Pulmonary artery endothelial cell (primary cell): ENCODE measurements at places on chromosomes 5 and 9.

DNA sequence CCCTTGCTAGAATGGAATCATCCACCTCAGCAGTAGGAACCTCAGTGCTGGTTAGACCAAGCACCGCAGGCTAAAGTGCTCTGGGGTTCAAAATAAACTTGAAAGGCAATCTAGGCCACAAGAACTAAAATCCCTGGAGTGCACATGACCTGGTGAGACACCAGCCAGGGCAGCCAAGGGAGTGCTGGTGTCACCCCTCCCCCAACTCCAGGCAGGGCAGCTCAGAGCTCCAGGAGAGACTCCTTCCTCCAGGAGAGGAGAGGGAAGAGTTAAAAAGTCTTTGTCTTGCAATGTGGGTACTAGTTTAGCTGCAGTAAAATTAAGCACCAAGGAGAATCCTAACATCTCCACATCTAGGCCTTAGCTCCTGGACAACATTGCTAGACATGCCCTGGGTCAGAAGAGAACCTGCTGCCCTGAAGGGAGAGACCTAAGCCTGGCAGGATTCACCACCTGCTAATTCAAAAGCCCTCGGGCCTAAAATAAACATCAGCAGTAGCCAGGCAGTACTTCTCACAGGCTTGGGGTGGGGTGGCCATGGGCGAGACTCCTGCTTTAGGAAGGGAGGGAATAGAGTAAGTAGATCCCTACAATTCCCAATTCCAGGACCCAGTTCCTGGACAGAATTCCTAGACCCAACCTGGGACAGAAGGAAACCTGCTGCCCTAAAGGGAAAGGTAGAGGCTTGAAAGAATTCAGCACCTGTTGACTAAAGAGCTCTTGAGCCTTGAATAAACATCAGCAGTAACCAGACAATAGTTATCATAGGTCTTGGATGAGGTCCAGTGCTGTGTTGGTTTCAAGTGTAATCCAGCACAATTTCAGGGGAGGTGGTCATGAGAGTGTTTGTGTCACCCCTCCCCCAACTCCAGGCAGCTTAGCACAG, 25.8 kb downstream of the UGT3A2 start:
- DNase-seq: no peak

DNA sequence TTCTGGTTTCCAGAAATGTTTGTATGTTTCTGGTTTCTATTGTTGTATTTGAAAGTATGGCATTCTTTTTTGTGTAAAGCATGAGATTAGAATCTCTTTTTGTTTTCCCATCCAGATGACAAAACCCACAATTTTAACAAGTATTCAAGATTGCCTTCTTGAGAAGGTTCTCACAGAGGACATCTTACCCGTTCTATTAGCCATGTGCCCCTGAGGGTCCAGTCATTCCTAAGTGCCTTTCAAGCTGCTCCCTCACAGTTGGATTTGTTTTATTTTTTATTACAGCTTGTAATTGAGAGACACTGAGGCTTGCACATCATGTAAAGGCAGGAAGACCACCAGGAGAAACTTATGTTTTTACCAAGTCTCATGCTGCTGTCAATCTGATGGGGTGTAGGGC, 19.3 kb upstream of the LOX start:
- no peak for DNase-seq

DNA sequence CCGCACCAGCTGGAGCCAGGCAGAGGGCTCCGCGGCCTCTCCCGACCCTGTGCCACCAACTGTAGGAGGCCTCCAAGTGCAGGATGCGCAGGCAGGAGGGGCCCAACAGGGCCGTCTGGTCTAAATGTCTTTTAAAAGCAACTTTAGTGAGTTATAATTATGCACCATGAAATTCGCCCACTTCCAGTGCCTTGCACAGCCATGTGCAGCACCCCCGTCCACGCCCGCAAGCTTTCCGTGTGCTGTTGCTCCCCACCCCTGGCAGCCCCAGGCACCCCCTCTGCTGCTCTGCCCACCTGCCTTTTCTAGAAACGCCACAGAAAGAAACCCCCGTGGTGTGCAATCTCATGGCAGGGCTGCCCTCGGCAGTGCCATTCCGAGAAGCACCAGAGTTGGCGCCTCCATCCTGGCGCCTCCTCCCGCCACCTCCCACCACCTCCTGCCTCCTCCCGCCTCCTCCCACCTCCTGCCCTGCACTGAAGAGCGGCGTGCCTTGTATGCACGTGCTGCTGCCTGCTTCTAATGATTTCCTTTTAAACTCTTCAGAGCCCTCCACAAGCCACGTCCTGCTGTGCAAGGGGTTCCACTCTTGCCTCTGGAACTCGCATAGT, 7.5 kb upstream of the SLC6A18 start:
- no peak for DNase-seq

- no peak for DNase-seq
Observed at GRCh38 chr9:25396828-25397227, 281.4 kb downstream of the TUSC1 start.

GRCh38 chr5:126969548-126969947, 60.8 kb downstream of the MARCHF3 start:
- DNase-seq: no peak

- no peak for DNase-seq
Observed at GRCh38 chr5:73444499-73445438, 3.8 kb downstream of the FOXD1 start.

GRCh38 chr5:33774341-33774740, 117.4 kb downstream of the ADAMTS12 start:
- no peak for DNase-seq

GRCh38 chr5:129459777-129460671, at the start of gene ADAMTS19:
Gene ADAMTS19, plus strand, starts transcription at chr5:129460298. Its CDS starts 94 bp downstream, at chr5:129460392.
- DNase-seq: no peak

GRCh38 chr9:27539479-27540441, 10.1 kb upstream of the MOB3B start:
- DNase-seq: no peak

DNA sequence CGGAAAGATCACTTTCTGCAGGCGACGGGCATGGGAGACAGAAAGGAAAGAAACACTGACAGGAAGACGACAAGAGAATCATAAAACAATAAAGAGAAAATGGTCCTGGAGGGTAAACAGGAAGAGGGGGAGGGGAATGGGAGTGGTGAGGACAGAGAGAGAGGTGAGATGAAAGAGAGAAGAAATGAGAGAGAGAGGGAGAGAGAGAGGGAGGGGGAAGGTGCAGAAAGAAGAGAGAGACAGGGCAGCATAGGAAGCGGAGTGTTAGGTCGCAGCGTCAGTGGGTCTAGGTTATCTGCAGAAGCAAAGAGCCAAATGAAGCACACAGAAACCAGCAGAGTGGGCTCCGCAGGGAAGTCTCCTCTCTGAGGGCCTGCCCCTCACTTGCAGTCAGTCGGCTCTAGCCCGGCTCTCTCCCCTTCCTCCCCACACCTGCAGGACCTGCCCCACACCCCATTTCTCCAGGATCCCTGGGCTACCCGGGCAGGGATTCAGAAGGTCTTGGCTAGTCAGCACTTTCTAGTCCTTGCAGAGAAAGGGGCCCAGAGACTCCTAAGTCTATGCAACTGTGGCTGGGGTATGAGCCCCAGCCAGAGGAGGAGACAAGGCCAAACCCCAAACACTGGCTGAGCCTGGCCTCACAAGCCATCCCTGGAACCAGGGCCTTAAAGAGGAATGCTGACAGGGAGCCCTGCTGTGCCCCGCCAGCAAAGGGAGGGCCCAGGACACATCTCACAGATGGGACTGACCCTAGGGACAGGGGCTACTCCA, 29.7 kb upstream of the MEIKIN start:
- DNase-seq: no peak

- DNase-seq: no peak
Observed at GRCh38 chr5:39187831-39188731, 31.3 kb downstream of the FYB1 start.

DNA sequence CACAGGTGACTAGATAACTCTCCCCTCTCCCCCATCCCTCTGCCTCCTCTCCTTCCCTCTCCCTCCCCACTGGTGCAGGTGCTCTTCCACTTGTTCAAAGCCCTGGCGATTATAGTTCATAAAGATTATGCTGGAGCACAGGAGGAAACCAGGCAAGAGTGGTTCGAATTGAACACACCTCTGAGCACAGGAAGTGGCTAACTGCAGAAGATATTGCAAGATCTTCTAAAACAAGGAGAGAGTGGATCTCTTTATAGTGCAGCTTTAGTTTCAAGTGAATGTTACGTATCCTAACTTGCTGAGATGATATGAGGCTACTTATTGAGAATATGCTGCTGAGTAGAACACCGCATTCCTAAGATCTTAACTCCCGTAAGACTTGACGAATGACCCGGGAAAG, 178.4 kb downstream of the GOLPH3 start:
- no peak for DNase-seq

GRCh38 chr5:15283076-15283475, 216.9 kb upstream of the FBXL7 start:
- DNase-seq: no peak

DNA sequence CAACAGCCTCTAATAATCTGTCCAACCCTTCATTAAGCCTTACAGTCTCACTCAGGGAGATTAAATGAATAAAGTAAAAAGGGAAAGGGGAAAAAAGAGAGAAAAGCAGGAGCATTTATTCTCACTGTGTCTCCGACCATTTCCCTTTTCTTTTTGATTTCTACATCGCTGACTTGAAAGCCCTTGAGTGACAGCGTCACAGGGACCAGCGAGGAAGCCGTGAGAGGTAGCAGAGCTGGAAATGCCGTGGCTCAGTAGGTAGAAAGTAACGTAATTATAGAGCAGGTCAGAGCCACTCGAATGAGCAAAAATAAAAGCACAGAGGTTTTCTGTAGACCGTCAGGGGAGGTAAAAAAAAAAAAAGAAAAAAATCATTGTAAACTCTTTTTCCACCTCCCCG, 52.4 kb downstream of the ASS1 start:
- DNase-seq: no peak

DNA sequence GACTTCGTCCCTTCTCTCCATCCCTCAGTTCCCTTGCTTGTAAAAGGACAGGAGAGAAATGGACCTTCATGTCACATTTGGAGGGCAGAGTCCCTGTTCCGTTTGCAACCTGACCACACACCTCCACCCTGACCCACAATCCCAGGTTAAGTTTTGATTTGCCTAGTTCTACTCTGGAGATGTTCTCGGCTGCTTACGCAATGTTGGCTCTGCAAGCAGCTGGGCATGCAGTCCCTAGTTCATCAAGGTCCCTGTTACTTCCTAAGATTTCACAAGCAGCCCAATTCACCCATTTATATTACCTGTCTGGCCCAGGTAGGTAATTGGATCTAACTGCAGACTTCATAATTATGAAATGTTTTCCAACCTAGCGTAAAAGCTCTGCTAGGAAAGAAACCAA, 28.8 kb downstream of the SLIT3 start:
- no peak for DNase-seq

- no peak for DNase-seq
Observed at GRCh38 chr9:131892162-131892707, 152.4 kb upstream of the RAPGEF1 start.

DNA sequence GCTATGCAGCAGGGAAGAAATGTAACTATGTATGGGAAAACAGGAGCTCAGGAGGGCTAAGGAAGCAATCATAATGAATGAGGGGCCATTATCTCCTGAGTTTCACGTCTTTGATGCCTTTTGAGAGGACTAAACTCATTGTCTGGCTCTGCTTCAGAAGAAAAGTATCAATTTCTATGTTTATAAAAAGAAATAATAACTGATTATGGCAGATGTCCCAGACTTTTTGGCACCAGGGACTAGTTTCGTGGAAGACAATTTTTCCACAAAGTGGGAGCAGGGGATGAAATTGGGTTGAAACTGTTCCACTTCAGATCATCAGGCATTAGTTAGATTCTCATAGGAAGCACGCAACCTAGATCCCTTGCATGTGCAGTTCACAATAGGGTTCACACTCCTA, 8.7 kb upstream of the IL7R start:
- DNase-seq: no peak

GRCh38 chr5:110258460-110259216, 467.8 kb downstream of the TMEM232 start:
- DNase-seq: no peak

- no peak for DNase-seq
Observed at GRCh38 chr5:122874179-122874875, 28.9 kb downstream of the SNX24 start.

DNA sequence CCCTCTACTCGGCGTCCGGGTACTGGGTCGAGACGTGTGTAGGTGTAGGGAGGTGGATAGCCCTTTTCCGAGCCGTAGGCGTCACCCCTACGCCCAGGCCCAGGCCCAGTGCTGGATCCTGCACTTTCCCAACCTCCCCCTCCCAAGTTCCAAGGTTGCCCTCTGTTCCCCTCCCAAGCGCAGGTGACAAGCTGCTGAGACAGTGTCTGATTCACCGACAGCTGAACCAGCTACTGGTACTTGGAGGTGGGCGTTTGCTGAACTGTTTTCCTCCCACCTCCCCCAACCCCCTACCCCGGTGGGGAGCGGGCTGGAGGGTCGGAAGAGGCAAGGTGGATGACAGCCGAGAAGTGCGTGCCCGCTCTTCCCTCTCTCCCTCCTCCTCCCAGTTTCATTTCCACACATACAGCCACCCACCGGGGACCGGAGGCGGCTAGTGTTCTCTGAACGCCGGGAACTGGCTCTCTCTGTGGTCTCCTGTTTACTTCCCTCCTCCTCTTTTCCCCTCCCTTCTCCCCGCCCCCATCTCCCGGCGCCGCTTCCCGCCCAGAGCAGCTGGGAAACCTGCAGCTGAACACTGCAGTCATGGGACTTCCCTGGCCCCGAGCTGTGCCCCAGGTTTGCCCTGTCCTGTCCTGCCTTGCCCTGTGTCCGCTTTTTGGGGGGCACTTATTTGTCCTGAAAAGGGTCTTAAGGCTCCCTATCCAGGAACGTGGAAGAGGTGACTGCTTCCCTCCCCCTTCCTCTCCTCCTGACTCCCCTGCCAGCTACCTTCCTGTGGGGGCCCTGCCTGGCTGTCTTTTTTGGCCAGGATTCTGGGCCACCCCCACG, 6.2 kb upstream of the KLF9 start:
- DNase-seq: no peak

GRCh38 chr5:36777105-36777757, 99.3 kb upstream of the NIPBL start:
- no peak for DNase-seq

DNA sequence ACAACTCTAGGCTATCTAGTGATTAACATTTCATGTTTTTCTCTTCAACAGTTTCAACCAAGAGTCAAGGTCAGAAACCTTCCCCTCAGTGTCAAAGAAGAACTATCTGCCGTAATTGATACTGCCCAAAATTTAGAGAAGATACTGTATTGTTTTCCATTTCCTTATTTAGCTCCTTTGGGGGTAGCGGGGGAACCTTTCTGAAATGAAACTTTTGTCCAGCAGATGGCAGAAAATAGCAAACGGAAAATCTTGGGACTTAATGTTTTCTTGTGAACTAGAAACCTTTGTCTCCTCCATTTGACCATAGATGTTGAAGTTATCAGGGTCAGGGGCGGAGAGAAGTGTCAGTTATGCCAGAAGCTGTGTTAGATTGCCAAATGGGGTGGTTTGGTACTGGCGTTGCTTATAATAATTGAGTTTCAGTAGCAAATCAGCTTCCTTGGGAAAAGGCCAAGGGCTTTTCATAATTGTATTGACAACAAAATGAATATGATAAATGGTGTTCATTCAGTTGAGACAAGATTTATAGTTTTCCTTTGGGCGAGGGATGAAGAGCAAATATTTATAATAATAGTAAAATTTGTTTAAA, 101.7 kb upstream of the TLX3 start:
- peak; percentile 5 for DNase-seq
